ENCODE measurements at places on chromosomes 5 and 9.

DNA sequence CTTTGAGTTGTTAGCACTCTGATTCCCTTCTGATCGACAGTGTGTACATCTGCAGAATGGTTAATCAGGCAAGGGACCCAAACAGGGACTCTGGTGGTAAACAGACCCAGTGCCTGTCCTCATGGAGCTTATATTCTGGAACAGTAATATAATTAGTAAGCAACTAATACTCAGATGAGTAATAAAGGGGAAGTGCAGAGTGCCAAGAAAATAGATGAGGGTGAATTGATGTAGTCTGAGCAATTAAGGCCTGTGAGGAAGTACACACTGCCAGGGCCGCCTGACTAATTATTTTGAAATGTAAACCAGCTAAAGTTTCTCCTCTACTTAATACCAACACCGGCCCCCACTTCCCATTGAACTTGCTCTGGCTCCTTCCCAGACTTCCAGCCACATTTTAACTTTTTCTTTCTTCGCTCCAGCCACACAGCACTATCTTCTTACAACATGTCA lies 4.2 kb downstream of the DHX29 start:
- no peak for DNase-seq

GRCh38 chr5:62093976-62094375 lies 212.0 kb upstream of the KIF2A start:
- peak; percentile 41 for DNase-seq

- DNase-seq, result no peak
Observed at GRCh38 chr5:39523821-39524220, 99.0 kb upstream of the DAB2 start.

- no peak for DNase-seq
Observed at GRCh38 chr5:139862803-139863202, 67.2 kb downstream of the PSD2 start.

- peak; percentile 64 for DNase-seq
Observed at GRCh38 chr9:81874931-81875330, 53.3 kb upstream of the SPATA31D4 start.

DNA sequence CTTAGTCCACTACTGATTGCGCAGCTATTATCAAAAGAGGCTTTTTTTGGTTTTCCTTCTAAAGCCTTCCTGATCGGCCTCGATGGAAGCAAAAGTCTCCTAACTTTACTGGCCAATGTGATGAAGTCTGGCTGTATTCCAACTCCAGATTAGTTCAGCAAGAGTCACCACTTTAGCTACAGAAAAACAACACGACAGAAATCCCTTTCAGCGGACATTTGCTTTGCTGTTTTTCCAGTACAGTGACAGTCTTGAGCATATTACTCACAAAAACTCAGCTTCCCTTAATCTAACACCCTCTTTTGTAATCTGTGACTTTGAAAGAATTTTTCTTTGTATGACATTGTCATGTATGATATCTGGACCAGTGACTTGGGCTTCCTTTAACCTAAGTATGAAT lies 95.7 kb downstream of the HOMER1 start:
- no peak for DNase-seq

DNA sequence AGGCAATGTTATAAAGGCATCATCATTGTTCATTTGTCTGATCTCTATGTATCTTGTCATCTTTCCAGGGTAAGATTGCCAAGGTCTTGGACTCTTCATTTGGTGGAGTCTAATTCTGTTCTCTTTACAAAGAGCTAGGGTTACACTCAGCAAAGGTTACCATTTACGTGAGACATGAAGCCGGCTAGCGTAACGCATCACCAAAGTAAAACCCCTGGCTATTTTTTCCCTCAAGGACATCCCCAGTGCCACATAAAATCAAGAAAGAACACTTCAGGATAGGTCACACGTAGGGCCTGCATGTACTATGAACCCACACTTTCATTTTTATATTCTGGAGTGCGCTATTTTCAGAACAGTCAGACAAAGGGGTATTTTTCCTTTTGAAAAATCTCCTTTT lies 20.0 kb upstream of the MYOT start:
- no peak for DNase-seq

GRCh38 chr9:133609311-133610098 lies at the start of gene FAM163B:
Gene FAM163B, minus strand, starts transcription at chr9:133609389. Its CDS starts 29,166 bp downstream, at chr9:133580223.
- peak; percentile 58 for DNase-seq

DNA sequence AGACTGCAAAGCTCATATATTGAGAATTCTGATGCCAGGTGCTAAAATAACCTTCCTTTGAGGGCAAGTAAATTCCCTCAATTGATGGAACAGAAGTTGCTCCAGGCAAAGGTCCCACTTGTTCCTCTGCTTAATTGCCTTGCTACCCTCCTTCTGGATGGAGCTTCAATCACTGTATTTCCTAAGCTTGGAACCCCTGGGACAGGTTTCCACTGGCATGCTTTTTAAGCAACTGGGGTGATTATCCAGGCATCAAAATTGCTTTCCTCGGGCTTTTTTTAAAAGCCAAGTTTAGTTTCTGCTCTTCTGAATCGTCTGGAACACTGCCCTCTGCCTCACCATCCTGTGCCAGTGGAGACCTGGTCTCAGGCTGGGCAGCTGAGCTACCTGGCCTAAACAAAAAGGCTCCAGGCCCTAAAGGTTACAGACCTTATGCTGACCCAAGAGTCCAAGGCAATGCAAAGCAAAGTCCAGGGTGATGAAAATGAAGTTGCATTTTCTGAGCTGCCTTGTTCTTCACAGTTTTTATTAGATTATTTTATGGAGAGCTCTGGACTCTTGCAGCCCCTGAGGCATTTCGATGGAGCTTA lies 167.9 kb upstream of the CD180 start:
- no peak for DNase-seq

- DNase-seq, result no peak
Observed at GRCh38 chr9:88536023-88536324, 996 bp downstream of the NXNL2 start.

GRCh38 chr5:144040615-144041305 lies 129.7 kb downstream of the YIPF5 start:
- no peak for DNase-seq

- DNase-seq, result no peak
Observed at GRCh38 chr5:32578363-32578762, 7.0 kb upstream of the SUB1 start.

GRCh38 chr5:136016945-136017530 lies 11.8 kb upstream of the TGFBI start:
- DNase-seq, result no peak

GRCh38 chr9:98020476-98021145 lies 35.9 kb upstream of the NANS start:
- no peak for DNase-seq

DNA sequence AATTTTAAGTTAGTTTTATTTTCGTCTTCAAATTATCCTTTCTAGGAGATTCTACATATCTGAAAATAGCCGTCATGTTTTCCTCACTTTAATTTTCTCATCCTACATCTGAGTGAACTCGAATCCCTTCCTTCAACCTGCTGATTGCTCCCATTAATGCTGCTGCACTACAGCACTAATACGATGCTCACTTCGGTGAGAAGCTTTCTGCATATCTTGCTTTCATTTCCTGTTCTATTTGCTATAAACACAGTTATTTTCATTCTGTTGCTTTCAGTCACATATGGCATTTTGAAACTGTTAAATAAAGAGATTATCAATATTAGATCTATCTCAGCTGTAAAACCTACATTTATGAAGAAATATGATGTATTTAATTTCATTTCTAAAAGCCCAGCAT lies 749.2 kb downstream of the EFNA5 start:
- DNase-seq, result no peak

DNA sequence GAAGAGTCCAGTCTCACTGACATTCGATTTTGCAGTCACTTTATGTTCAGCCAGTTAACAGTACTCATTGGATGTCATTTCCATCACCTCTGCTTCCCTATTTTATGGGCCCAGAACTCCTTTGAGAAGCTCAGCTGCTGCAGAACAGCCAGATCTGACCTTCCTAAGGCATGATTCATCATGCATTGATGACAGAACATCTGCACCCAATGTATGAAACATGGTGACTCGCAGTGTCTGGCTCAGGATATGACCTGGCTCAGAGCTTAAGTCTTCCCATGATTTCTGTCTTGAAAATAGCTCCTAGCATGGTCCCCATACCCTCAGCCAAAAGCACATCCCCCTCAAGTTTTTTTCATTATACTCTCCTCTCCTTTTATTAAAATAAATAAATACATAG lies 92.6 kb upstream of the TRIM32 start:
- no peak for DNase-seq

DNA sequence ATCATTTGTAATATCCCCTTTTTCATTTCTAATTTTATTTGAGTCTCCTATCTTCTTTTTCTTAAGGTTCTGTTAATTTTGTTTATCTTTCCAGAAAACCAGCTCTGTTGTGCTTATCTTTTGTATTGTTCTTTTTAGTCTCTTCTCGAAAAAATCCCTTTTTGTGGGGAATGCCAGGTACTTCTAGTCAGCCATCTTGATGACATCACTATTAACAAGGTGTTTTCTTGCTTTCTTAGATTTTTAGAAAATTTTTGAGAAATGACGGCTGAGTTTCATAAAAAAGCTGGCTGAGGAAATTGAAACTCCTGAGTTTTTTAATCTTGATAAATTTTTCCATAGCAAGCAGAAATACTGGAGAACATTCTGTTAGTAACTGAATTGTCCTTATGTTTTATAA lies 10.7 kb downstream of the RNF180 start:
- no peak for DNase-seq

DNA sequence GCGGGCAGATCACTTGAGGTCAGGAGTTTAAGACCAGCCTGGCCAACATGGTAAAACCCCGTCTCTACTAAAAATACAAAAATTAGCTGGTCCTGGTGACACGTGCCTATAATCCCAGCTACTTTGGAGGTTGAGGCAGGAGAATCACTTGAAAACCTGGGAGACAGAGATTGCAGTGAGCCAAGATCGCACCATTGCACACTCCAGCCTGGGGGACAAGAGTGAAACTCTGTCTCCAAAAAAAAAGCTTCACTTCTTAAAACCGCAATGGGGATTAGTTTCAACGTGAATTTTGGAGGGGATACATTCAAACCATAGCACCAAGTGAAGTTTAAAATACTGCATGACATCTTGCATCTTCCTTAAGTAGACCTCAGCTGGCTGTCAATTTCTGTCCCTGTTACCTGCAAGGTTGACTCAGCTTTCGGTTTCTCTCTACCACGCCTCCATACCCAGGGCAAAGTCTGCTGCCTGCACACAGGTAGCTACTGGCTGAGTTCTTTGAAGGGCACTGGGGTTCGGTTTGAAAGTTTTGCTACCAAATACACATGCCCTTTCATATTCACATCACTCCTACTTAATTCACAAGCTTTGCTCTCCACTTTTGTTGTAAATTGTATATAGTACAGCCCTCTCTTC lies 69.3 kb downstream of the KIAA1958 start:
- no peak for DNase-seq

DNA sequence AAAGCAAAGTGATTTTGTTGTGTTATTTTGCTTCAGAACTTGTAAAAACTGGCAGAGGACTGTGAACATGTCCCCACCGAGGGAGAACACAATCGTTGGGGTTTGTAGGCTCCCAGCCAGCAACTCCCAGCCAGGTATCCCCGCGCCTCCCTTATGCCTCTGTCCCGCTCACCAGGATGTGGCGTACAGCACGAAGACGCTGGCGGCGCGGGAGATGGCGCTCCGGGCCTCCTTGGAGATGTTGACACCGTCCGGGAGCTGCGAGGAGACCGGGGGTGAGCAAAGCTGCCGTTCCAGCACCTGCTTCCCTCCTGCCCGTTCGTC lies 630 bp downstream of the POLE3 start:
- peak; percentile 13 for DNase-seq

DNA sequence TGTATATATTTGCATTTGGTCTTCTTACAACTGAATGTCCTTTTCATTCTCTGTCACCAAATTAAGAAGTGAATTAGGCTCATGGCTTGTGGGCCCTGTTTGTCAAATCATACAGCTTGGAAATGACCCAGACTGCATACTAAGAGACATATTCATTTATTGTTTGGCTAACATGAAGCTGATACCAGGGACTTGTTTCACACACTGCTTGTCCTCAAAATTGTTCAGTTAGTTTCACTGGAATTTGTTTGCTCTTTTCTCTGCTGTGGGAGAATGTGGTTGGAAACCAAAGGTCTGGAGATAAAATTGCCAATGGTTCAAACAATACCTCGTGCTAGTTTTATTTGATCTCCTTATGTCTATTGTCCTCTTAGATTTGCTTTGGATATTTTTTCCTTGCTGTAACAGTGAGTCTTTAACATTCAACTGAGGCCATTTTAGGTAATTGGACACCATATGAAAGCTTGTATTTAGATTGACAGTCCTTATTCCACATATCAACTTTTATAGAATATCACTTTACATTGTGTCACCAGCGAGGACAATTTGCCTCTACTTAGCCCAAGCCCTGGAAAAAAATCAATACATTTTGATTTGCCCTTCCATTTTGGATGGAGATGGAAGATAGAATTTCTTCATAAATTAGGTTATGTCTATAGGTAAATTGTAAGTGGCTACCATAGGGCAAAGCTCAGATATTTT lies 144.3 kb upstream of the MTAP start:
- no peak for DNase-seq

GRCh38 chr9:88775559-88775958 lies 215.7 kb upstream of the S1PR3 start:
- no peak for DNase-seq

DNA sequence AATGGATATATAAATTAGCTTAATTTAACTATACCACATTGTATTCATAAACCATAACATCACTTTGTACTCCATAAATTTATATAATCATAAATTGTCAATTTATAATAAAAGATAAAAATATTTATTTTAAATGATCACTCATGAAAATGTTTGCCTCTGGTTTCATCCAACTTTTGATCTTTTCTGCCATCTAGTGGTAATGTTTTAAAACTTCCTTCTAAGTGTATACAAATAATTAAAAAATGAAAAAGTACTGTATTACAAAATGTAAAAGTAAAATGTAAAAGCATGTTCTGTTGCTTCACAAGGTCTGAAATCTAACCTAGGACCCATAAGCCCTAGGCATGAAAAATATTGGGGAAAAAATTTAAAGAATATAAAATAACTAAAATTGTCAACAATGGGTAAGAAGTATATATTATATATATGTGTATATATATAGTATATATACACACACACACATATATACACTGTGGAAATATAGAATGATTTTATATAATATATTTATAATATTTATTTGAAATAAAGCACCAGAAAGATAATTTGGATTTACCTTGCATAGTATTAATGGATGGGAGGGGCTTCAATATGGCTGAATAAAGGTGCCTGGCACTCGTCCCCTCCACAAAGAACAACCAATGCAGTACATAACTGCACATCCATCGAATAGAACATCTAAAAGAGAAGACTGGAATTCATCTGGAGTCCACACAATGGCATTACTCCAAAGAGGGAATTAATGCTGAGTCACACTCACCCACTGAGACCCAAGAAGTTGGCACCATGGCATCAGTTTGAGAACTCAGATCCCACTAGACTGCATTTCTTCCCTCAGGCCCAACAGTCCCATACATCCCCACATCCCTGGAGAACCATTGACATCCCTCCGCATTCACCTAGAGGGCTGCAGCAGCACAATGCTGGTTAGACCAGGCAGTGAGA lies 32.5 kb downstream of the ANXA1 start:
- DNase-seq, result no peak

DNA sequence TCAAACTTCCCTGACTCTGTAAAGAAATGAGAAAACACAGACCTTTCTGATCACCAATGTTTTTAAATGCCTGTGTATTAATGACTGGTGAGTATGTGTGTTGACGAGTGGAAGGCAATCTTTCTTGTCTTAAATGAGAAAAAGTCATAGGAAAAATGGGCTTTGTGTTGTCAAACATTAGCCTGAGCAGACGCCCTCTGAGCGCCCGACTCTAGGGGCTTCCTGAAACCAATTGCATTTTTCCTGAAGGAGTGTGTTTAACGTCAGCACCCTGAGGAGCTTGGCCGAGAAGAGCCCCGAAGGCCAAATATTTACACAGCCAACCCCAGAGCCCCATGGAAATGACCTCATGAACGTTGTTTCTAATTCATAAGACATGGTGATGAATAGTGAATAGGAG lies 154.3 kb downstream of the PHF2 start:
- no peak for DNase-seq

Measured in right renal cortex interstitium (tissue), 3 donors.